Renal cortical epithelial cell (primary cell): ENCODE measurements at places on chromosomes 7 and 10. TPM values are rescaled to one million over a fixed set of nuclear protein-coding genes. Genes with fewer than 3 reads are reported as not detected.

ABCC2 gene
- total RNA-seq, result 0.17 and 0.65 TPM in 2 replicates

LRRC18 gene
- total RNA-seq, result not detected in 2 replicates

HKDC1 gene
- total RNA-seq, result 51.7 and 117 TPM in 2 replicates

CAMK1D gene
- 0.69 and 1.5 TPM in 2 replicates for total RNA-seq

BAMBI gene
- total RNA-seq, result 10.4 and 12.0 TPM in 2 replicates

AZGP1 gene
- not detected in 2 replicates for total RNA-seq

IL2RA gene
- not detected in 2 replicates for total RNA-seq

GHRHR gene
- total RNA-seq, result not detected in 2 replicates
